ENCODE measurements at places on chromosomes 5 and 9. TPM values are rescaled to one million over a fixed set of nuclear protein-coding genes. Genes with fewer than 3 reads are reported as not detected.

The SLC34A1 gene
- not detected for polyA plus RNA-seq

The MEF2C gene
- polyA plus RNA-seq = 25.1 TPM

The KIF20A gene
- 39.6 TPM for polyA plus RNA-seq

The SELENOP gene
- polyA plus RNA-seq = 5.6 TPM

The NMUR2 gene
- not detected for polyA plus RNA-seq

DNA sequence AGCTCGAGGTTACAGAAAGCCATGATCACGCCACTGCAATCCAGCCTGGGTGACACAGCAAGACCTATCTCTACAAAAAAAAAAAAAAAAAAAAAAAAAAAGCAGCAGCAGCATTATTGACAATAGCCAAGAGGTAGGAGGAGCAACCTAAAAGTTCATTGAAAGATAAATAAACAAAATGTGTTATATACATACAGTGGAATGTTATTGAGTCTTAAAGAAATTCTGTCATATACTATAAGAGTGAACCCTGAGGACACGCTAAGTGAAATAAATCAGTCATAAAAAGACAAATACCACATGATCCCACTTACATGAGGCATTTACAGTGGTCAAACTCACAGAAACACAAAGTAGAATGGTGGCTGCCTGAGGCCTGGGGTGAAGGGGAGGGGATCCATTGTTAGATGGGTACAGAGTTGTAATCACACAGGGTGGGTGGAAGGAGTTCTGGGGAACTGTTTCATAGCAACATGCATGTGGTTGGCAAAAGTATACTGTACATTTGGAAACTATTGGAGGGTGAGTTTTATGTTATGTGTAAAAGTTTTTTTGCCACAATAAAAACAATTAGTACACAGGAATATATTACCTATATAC, 77.2 kb downstream of the MLLT3 start:
- H3K36me3 ChIP-seq = no peaks in the 10 kb centered on the region
- no peak overlapping the region for H3K4me3 ChIP-seq
- no peak for DNase-seq
- no peaks in the 10 kb centered on the region for H3K4me1 ChIP-seq
- H3K27me3 ChIP-seq = no peaks in the 10 kb centered on the region

DNA sequence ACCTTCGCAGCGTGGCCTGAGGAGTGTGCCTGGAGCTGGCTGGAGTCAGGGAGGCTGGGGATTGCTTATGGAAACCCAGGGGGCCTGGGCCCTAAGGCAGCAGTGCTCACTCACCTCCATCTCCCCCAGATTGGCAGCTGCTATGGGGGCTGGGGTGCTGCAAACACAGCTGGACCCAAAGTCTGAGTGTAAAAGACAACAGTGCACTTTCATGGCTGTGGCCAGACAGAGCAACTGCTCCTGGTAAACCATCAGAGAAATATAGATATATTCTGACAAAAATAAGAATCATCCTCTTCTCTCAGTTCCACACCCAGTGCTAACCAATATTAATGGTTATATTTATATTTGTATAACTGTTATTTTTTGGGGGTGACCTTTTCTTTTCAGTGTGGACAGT, 123.9 kb downstream of the TENT4A start:
- no peaks in the 10 kb centered on the region for H3K4me1 ChIP-seq
- no peak overlapping the region for H3K27ac ChIP-seq
- no peak for DNase-seq
- H3K27me3 ChIP-seq = no peaks in the 10 kb centered on the region
- no peak overlapping the region for H3K4me3 ChIP-seq

GRCh38 chr5:129410488-129410887, 49.6 kb upstream of the ADAMTS19 start:
- no peak overlapping the region for H3K27ac ChIP-seq
- no peaks in the 10 kb centered on the region for H3K27me3 ChIP-seq
- no peak for DNase-seq
- H3K4me1 ChIP-seq = no peaks in the 10 kb centered on the region
- no peaks in the 10 kb centered on the region for H3K36me3 ChIP-seq

GRCh38 chr9:135342206-135343130, 137.1 kb upstream of the PPP1R26 start:
- H3K27ac ChIP-seq = no peak overlapping the region
- no peak overlapping the region for H3K4me3 ChIP-seq
- H3K27me3 ChIP-seq = no peaks in the 10 kb centered on the region
- no peaks in the 10 kb centered on the region for H3K4me1 ChIP-seq

DNA sequence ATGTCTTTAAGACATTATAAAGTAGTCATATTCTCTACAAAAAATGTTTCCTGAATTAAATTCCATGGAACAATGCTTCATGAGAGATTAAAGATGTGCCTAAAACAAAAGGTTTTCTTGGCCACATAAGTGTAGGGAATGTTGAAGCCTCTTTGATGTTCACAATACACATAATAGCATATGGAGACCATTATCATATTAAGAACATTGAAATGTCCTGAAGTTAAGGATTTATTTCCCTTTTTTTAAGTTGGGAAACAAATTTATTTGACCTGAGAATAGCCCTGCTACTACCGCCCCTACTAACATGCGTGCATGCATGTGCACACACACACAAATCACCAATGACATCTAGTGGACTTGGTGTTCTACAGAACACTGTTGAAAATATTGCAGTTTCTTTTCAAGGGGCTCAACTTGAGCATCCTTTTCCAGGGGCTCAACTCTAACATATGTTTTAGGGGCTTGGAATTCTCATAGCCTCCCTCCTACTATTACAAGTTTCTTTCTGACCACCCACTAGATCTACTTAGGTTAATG, 124.9 kb upstream of the C6 start:
- no peak overlapping the region for H3K4me3 ChIP-seq
- H3K4me1 ChIP-seq = no peaks in the 10 kb centered on the region
- DNase-seq = no peak
- H3K27me3 ChIP-seq = no peaks in the 10 kb centered on the region
- no peak overlapping the region for H3K27ac ChIP-seq

GRCh38 chr9:137643921-137644320, 25.1 kb downstream of the EHMT1 start:
- H3K27ac ChIP-seq = no peak overlapping the region
- no peak overlapping the region for H3K4me3 ChIP-seq
- H3K4me1 ChIP-seq = no peaks in the 10 kb centered on the region
- no peak for DNase-seq

DNA sequence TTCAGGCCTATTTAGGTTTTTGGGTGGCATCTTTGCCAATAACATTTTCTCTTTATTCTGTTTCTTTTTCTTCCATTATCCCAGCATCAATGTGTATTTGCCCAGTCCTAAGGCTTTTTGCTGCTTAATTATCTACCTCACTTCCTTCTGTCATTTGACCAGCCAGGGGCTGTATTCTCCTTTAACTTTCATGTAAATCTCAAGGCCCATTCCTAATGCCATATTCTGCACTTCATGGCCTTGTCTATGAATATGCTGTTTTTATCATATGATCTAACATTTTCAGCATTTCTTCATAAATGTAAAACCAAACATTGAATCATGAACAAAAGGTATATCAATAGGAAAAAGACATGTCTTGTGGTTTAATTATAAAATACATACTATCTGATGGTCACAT, 108.7 kb downstream of the SSBP2 start:
- DNase-seq = no peak
- H3K4me1 ChIP-seq = no peaks in the 10 kb centered on the region
- H3K27ac ChIP-seq = no peak overlapping the region
- H3K4me3 ChIP-seq = no peak overlapping the region
- H3K27me3 ChIP-seq = no peaks in the 10 kb centered on the region
- peaks cover 3% of the 10 kb centered on the region for H3K36me3 ChIP-seq

DNA sequence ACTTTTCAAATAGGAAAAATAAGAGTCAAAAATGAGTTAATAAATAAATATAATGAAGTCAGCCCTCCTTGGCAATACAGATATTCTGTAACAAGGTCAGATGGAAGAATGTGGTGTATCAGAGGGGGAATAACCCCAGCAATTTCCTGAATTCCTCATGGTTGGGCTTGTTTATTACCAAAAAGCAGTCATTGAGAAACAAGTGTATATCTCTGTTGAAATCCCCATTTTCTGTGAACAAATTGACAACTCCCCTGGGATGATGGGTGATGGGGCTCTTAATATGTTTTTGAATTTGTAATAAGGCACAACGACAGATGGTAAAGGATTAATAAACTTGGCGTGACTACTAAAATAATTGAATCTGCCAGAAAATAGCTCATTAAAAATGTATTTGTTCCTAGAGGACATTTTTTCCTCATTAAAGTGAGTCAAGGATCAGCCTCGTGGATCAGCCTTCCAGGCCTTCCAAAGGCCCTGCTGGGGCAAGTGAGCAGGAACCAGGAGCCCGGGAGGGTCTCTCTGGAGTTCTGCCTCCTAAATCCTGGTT, 34.2 kb downstream of the THBS4 start:
- no peaks in the 10 kb centered on the region for H3K36me3 ChIP-seq
- DNase-seq = no peak
- H3K27me3 ChIP-seq = peaks cover 14% of the 10 kb centered on the region
- no peak overlapping the region for H3K27ac ChIP-seq
- H3K4me3 ChIP-seq = no peak overlapping the region

- H3K27me3 ChIP-seq = no peaks in the 10 kb centered on the region
- H3K4me3 ChIP-seq = no peak overlapping the region
- no peak overlapping the region for H3K27ac ChIP-seq
- no peak for DNase-seq
- H3K36me3 ChIP-seq = no peaks in the 10 kb centered on the region
These were observed 194.6 kb upstream of the KIF2A start for GRCh38 chr5:62111428-62111827.

GRCh38 chr9:4389755-4390154, 89.9 kb upstream of the GLIS3 start:
- H3K27me3 ChIP-seq = no peaks in the 10 kb centered on the region
- no peaks in the 10 kb centered on the region for H3K4me1 ChIP-seq
- H3K4me3 ChIP-seq = no peak overlapping the region
- no peak overlapping the region for H3K27ac ChIP-seq
- no peaks in the 10 kb centered on the region for H3K36me3 ChIP-seq

DNA sequence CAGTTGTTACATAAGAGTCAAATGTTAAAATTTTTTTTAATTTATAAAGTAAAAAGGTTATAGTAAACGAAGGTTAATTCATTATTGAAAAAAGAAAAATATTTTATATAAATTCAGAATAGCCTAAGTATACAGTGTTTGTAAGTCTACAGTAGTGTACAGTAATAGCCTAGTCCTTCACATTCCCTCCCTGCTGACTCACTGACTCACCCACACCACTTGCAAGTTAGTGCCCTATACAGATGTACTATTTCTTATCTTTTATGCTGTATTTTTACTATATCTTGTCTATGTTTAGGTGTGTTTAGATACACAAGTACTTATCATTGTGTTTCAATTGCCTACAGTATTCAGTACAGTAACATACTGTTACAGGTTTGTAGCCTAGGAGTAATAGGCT, 57.6 kb downstream of the MAMDC2 start:
- no peaks in the 10 kb centered on the region for H3K36me3 ChIP-seq
- no peak overlapping the region for H3K27ac ChIP-seq
- H3K4me1 ChIP-seq = no peaks in the 10 kb centered on the region
- H3K4me3 ChIP-seq = no peak overlapping the region
- no peaks in the 10 kb centered on the region for H3K27me3 ChIP-seq
- no peak for DNase-seq

GRCh38 chr9:101636247-101636646, 41.5 kb upstream of the PPP3R2 start:
- no peaks in the 10 kb centered on the region for H3K27me3 ChIP-seq
- H3K36me3 ChIP-seq = no peaks in the 10 kb centered on the region
- DNase-seq = no peak
- H3K4me1 ChIP-seq = no peaks in the 10 kb centered on the region
- H3K27ac ChIP-seq = no peak overlapping the region
- H3K4me3 ChIP-seq = no peak overlapping the region

GRCh38 chr5:8848997-8849594, 696.8 kb downstream of the SEMA5A start:
- DNase-seq = no peak
- H3K4me3 ChIP-seq = no peak overlapping the region
- H3K36me3 ChIP-seq = no peaks in the 10 kb centered on the region
- H3K27ac ChIP-seq = no peak overlapping the region
- H3K27me3 ChIP-seq = no peaks in the 10 kb centered on the region

DNA sequence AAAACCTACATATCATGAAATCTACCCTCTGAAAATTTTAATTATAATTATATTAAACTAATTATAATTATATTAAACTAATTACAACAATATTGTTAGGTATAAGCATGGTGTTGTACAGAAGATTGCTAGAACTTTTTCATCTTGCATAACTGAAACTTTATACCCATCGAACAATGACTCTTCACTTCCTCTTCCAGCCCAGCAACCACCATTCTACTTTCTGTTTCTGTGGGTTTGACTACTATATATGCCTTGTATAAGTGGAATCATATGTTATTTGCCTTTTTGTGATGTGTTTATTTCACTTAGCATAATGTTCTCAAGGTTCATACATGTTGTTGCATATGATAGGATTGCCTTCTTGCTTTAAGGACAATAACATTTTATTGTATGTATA, 274.2 kb upstream of the CCNH start:
- H3K36me3 ChIP-seq = no peaks in the 10 kb centered on the region
- H3K27me3 ChIP-seq = no peaks in the 10 kb centered on the region
- no peaks in the 10 kb centered on the region for H3K4me1 ChIP-seq
- no peak for DNase-seq
- H3K27ac ChIP-seq = no peak overlapping the region

DNA sequence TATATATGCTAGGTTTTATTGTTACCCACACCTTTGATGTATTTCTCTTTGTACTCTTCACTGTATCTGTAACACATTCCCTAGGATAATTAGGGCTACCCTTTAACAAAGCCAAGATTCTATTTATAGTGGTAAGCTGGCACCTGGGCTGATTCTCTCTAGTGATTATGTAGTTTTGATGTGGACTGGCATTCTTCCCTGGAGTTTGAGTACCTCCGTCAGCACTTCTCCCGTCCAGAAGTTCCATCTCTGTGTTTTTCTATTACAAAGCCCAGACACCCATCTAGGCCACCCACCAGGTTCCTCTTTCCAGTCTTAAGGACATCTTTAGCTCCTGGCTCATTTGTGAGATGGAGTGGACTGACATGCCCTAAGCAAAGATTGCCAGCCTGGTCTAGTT, 55.9 kb upstream of the CDKN2B start:
- no peak overlapping the region for H3K27ac ChIP-seq
- H3K27me3 ChIP-seq = no peaks in the 10 kb centered on the region
- no peaks in the 10 kb centered on the region for H3K4me1 ChIP-seq
- no peaks in the 10 kb centered on the region for H3K36me3 ChIP-seq

DNA sequence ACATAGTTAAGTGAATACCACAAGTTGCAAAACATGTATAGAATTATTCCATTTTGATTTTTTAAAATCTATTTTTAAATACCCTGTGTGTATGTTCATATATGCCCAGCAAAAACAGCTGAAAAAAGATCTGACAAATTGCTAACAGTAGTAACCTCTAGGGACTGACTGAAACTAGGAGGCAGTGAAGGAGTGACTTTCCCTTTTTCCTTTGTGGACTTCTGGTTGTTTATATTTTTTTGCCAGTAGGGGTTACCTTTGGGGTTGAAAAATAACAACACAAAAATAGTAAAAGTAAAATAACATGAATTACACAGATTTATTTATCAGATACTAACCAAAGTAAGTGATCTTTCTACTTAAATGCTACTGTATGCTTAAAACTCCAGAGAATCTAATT, 2.9 kb downstream of the MEGF9 start:
- H3K27ac ChIP-seq = 0 out of 3 replicates have a peak overlapping the region, but pooled peaks have one; percentile 8
- DNase-seq = peak; percentile 22

GRCh38 chr9:37840560-37841194, 40.1 kb downstream of the DCAF10 start:
- H3K27me3 ChIP-seq = no peaks in the 10 kb centered on the region
- peaks cover 20% of the 10 kb centered on the region for H3K4me1 ChIP-seq
- H3K27ac ChIP-seq = peak overlapping the region; percentile 87
- no peak overlapping the region for H3K4me3 ChIP-seq
